ENCODE measurements at places on chromosomes 3 and 15.

DNA sequence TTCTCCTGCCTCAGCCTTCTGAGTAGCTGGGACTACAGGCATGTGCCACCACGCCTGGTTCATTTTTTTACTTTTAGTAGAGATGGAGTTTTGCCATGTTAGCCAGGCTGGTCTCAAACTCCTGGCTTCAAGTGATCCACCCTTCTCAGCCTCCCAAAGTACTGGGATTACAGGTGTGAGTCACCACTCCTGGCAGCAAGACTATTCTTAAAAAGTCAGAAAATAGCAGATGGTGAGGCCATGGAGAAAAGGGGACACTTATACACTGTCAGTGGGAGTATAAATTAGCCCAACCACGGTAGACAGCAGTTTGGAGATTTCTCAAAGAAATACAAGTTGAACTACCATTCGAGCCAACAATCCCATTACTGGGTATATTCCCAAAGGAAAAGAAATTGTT lies 603.3 kb upstream of the TBL1XR1 start:
- DNase-seq: no peak

- peak; percentile 80 for DNase-seq
Measured at GRCh38 chr3:38117748-38118420, 19.0 kb downstream of the ACAA1 start.

DNA sequence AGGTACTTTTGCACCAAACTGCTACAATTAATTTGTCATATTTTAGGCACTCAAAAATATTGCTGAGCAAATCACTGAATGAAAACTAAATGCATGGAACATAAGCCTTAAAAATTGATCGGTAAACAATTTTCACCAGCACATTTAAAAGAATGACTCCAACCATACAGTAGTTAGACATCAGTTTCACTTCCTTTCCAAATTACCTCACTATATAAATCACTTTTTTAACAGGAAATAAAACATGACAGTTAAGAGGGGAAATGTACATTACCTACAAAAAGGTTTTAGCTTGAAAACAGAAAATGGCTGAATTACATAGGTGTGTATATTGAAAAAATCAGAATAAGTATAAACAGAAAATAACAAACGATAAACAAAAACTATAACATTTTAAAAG lies 108.4 kb downstream of the SERPINI1 start:
- DNase-seq: no peak

DNA sequence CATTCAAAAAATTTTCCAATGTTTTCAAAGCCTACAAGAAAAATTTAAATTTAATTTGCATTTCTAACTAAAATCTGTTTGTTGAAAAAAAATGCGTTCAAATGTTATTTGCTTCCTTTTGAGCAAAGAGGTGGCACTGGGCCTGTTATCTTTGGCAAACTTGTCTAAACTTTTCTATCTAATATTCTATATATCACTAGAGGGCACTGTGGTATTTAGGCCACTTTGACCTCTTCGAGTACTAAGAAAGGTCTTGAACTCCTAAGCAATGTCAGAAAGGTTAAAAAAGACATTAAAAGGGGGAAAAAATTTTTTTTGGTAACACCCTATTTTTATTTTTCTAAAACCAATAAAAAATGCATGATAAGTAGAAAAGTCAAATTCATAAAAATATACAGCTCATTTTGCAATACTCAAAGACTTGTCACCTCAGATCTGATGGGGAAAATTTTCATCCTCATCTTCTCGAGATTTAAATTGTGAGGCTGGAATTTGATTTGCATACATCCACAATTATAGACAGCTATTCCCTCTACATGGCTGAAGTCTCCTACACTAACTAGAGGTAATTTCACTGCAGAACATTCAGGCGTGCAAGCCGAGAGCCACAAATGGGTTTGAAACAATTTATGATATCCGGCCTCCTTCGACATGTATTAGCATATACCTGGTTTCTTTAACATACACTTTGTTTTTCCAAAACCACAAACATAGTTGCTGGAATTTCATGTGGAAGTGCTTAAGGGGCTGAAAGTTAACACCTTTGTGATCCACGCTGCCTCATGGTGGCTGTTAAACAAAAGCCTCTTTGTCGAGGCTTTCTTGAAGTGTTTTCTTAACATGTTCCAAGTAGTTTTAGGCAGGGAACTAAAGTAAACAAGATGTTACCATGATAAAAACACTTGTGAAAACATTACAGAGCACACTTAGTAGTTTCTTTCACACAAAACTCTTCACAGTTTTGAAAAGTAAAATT lies 576.4 kb downstream of the FOXP1 start:
- DNase-seq: peak; percentile 60

- DNase-seq: no peak
Measured at GRCh38 chr15:83889995-83890394, 236.1 kb downstream of the ADAMTSL3 start.

GRCh38 chr3:56914646-56915045 lies 112.9 kb upstream of the ARHGEF3 start:
- no peak for DNase-seq

GRCh38 chr3:114362815-114363214 lies 69.0 kb downstream of the TIGIT start:
- DNase-seq: no peak

DNA sequence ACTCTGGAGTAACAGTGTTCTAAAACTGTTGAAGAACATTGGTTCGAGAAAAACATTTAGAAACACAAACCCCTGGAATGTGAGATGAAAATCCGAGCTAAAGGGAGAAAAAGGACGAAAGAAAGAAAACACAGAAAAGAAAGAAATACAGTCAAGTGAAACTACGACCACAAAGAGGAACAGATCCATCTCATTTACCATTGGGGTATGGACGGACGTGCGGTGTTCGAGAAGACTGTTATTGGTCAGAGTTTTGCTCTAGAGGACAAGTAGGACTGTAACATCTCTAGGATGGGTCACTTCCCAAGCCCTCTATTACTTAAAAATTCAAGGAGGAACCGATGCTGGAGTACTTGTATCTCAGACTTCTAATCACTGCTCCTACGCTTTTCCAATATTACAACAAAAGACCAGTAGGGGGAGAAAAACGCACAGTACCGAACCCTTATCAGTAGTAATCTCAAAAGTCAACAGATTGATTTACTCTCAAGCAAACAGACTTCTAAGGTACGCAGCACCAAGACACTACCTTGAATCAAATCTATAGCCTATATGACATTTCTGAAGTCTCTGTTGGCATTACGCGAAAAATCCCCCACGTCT lies 1.1 kb upstream of the PIK3CA start:
- peak; percentile 35 for DNase-seq

DNA sequence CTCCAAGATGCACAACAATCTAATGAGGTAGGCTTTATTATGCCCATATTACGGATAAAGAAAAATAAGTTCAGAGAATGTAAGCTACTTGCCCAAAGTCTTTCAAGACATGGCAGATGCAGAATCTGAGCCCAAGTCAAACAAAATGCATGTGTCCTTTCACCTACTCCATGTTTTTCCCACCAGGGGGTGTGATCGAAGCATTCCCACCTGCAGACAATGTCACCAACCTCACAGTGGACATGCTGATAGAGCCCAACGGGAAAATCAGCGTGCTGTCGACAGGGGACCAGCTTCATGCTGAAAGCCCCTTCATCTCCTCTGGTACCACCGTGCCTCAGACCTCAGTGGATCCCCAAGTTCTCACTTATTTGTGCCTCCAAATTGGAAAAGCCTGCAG lies 99.8 kb upstream of the C15orf61 start:
- no peak for DNase-seq

DNA sequence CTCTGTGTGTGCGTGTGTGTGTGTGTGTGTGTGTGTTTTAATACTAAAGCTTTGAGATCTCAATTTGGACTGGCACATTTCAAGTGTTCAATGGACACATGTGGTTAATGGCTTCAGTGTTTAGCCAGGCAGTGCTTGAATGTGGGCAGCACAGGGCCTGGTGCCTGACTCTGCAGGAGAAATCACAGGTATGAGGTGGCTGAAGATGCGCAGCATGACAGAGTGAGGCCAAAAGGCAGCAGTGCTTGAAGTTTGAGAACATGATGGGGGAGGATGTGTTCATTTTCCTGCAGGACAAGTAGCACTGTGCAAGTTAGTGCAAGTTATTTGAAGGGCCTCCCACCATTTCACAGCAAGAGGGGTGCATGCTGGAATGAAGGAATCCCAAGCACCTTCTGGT lies 620.5 kb upstream of the TBL1XR1 start:
- no peak for DNase-seq

DNA sequence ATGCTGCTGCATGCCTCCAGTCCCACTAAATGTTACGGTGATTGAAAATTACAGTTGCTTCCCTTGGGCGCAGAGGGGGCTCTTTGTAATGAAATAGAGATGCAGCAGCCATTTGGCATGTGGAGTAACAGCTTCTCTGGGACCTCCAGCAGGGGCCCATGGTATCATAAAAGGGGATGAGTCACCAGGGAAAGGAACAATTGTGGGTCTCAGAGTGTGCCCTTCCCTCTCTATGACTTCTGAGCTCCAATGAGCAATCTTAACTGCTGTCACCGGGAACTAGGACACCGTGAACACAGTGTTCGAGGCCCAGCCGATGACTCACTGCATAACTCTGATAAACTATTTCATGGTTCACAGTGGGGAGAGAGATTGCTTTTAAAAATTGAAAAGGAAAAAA lies 164.8 kb upstream of the NUDT16 start:
- no peak for DNase-seq

GRCh38 chr3:167714871-167715270 lies 19.8 kb downstream of the PDCD10 start:
- DNase-seq: no peak

DNA sequence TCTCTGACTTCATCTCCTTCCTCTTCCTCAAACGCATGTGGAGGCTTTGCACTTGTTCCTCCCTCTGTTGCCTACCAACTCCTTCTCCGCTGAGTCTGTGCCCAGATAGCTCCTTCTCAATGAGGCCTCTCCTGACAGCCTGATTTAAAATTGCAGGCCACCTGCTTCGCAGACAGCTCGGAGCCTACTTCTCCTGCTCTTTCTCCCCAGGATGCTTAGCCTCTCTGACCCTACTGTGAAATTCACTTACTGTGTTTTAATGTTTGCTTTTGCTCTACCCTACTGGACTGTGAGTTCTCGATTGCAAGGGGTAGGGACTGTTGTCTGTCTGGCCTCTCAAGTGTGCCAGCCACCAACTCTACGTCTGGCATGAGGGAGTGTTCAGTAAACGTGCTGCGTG lies 83.4 kb downstream of the EEFSEC start:
- DNase-seq: no peak

- no peak for DNase-seq
Measured at GRCh38 chr3:38602576-38603250, 46.8 kb downstream of the SCN5A start.

DNA sequence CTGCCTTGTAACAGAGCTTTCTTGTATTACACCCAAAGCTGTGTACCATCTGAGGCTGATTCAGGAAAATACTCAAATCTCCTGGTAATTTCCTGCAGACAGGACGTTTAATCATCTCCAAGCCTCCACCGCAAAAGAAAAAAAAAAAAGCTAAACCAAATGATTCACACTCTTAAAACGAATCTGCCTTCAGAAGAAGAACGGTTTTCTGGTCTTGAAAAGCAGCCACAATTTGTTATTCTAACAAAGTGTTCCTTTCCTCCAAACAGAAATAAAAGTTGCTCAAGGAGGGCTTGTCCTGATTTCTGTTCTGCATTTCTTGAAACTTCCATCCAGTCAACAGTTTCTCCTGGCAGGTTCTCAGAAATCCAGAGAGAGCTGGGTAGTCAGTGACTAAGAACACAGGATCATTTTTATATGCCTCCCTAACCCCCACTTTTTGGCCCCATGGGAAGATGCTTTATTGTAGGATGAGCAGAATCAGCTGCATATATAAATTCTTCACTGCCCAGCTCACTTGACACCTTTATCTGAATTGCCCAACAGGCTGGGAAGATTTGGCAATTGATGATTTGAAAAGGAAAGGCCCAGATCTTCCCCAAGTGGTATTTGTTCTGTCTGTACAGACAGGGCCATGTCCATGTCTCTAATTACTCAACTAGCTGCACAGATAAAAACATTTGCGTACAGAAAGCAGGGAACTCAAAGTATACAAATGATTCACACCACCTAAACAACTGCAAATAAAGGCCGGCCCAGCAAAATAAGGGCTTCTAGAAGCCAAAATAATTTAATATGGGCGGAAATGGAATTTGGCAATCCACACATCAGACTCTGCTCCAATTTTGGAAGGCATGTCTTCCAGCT lies 41.0 kb upstream of the PRICKLE2 start:
- DNase-seq: no peak

DNA sequence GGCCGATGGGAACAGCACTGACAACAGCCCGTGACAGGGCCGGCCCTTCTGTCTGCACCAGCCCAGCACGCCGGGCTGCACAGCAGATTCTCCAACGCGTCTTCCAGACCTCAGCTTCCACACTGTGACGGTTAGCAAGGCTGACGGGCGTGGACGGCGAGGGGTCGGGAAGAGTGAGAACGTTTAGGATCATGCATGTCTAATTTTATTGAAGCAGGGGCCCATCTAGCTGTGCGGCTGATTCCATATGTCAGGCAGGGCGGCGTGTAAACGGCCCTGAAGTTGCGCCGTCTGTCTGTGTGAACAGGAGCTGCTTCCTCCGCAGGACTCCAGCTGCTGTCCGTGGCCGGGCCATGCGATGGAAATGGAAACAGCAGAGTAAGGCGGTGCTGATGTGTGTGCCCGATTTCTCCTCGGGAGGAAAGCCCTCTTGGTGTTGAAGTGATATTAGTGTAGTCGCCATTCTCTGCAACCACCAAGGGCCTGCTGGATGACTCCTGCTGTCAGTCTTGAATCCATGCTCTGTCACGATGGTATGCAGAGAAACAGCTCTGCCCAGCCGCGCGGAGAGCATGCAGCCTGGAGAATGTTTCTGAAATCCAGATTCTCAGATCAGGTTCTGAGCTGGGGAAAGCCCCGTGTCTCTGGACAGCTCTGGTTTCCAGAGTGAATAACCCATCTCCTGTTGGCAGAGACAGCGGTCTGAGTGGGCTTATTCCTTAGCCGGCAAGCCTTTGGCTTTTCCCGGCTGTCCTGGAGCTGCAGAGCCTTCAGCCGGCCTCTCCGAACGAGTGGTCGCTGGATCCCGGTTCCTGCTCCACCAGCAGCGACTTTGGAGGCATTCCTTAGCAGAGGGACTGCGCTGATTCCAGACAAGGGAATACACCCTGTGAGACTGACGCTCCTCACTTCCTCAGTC lies 158.1 kb upstream of the UBE3A start:
- no peak for DNase-seq

DNA sequence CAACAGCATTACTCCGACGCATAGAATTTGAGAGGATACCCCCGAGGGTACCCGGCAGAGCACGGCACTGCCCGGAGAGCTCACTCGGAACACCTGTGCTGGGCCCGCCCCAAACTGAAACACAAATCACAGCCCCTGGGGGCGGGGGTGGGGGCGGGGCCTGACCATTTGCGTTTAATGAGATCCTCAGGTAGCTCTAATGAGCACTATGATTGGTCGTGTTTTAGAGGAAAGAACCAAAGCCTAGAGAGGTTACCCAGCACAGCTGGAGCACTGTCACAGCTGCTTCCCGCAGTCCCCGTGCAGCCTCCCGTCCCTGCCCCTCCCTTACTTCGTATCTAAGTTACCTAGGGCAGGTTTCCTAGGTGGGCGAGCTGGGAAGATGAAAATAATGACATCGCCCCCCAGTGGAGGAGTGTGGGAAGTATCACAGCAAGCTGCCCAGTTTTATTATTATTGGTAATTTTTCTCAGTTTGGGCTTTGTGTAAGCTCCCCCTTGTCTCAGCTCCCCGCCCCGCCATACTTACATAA lies 187.1 kb downstream of the PDE8A start:
- DNase-seq: peak; percentile 58
